Esophagus squamous epithelium (tissue), 5 donors: ENCODE measurements at places on chromosomes 12 and 14.

DNA sequence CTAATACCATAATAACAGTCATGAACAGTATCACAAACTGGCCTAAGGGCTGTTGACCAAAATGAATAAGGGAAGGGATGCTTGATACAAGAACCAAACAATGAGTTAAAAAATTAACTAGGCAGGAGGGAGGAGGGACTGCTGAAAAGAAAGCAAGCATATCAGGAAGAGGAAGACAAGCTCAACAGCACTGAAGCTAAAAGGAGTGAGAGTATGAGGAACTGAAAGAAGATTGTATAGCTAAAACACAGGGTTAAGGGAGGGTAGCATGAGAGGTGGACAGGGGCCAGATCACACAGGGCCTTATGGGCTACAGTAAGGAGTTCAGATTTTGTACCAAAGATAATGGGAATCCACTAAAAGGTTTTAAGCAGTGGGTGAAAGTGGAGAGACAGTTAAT is 34.1 kb downstream of the ITGA7 start:
- H3K36me3 ChIP-seq = no peaks in the 10 kb centered on the region
- H3K4me3 ChIP-seq = no peak overlapping the region
- no peak for DNase-seq
- H3K27me3 ChIP-seq = no peaks in the 10 kb centered on the region
- no peaks in the 10 kb centered on the region for H3K4me1 ChIP-seq
- H3K27ac ChIP-seq = no peak overlapping the region

GRCh38 chr12:724194-724855 is 28.1 kb upstream of the WNK1 start:
- no peaks in the 10 kb centered on the region for H3K27me3 ChIP-seq
- peaks cover 3% of the 10 kb centered on the region for H3K4me1 ChIP-seq
- no peaks in the 10 kb centered on the region for H3K36me3 ChIP-seq
- H3K27ac ChIP-seq = peak overlapping the region; percentile 66
- DNase-seq = no peak

DNA sequence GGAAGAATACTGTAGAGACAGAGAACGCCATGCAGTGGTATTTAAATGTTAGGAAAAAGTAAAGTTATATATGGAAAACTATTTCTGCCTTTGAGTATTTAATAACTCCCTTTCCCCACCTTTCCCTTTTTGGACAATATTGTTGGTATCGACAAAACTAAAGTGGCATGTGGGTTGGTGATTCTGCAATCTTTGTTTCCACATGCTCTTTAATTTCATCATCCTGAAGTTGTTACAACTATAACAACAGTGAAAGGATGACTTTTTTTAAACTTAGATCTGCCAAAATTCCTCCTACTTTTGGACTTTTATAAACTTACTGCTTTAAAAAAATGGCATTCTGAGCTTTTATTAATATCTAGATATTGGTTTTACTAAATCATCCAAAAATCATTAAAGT is 25.3 kb downstream of the TTC8 start:
- no peak overlapping the region for H3K4me3 ChIP-seq
- H3K4me1 ChIP-seq = no peaks in the 10 kb centered on the region
- no peaks in the 10 kb centered on the region for H3K36me3 ChIP-seq
- no peak overlapping the region for H3K27ac ChIP-seq

- H3K36me3 ChIP-seq = no peaks in the 10 kb centered on the region
- H3K4me1 ChIP-seq = no peaks in the 10 kb centered on the region
- no peak overlapping the region for H3K27ac ChIP-seq
- H3K4me3 ChIP-seq = no peak overlapping the region
Observed at GRCh38 chr12:119153477-119154434, 25.0 kb upstream of the HSPB8 start.

DNA sequence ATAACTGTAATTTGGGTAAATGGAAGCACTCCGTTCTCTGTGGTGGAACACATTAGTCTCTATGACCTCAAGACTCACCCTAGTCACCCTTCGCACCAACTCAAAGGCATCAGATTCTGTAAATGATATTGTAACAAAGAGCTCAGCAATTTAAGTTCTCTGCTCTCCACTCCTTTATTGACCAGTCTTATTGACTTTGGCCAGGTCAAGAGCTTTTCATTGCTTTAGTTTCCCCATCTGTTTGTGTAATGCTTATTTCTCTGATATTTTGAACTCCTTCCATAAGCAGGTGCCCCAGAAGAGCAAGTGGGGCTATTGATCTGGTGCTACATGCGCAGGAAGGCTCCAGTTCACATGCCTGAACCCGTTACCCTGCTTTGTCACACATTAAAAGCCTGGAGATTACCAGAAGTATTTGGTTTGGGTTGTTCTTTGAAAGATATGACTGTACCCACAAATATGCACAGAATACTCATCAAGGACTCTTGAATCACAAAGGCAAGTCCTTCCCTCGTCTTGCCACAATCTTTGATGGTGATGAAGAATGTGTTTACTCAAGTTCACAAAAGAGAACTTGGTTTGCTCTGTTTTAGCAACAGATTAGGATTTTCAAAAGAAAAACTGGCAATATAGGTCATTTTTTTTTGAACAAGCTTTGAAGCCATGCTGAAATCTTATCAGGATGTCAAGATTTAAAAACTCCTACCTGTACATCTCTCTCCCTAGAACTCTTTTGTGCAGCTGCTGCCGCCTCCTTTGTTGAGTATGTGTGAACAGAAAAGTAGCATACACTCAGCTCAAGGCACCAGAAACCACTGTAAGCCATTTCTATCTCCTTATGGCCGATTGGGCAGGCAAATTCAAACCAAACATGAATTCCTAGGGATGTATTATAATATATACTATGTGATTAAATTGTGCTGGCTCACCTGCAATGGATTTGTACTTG is 193.9 kb downstream of the BCAT1 start:
- H3K27ac ChIP-seq = no peak overlapping the region
- no peak overlapping the region for H3K4me3 ChIP-seq
- DNase-seq = no peak
- no peaks in the 10 kb centered on the region for H3K4me1 ChIP-seq

GRCh38 chr14:100815478-100816285 is 10.2 kb upstream of the MEG3 start:
- no peak overlapping the region for H3K27ac ChIP-seq
- no peaks in the 10 kb centered on the region for H3K36me3 ChIP-seq
- no peaks in the 10 kb centered on the region for H3K4me1 ChIP-seq

GRCh38 chr12:25800101-25800500 is 158.4 kb upstream of the RASSF8 start:
- no peak for DNase-seq
- no peaks in the 10 kb centered on the region for H3K36me3 ChIP-seq
- no peak overlapping the region for H3K27ac ChIP-seq

DNA sequence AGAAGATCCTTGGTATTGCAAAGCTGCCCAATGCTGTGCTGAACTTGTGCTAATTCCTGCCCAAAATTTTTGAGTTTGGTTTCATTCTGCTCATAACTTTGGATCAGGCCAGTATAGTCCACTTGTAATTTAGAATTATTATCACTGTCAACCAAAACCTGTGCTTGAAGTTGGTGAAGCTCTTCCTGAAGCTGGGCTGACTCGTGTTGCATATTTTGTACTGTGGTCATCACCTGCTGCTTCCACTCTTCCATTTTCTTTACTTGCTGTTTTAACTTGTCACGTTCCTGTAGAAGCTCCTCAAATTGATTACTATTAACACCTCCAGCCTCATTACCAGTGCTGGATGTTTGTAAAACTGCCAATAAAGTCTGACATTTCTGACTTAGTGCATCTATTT is 35.8 kb downstream of the TRIP11 start:
- H3K27me3 ChIP-seq = no peaks in the 10 kb centered on the region
- DNase-seq = no peak
- H3K4me1 ChIP-seq = no peaks in the 10 kb centered on the region
- no peak overlapping the region for H3K4me3 ChIP-seq
- H3K36me3 ChIP-seq = no peaks in the 10 kb centered on the region
- H3K27ac ChIP-seq = no peak overlapping the region

- no peaks in the 10 kb centered on the region for H3K36me3 ChIP-seq
- no peak for DNase-seq
- H3K27ac ChIP-seq = no peak overlapping the region
- H3K4me1 ChIP-seq = peaks cover 17% of the 10 kb centered on the region
- H3K4me3 ChIP-seq = no peak overlapping the region
- no peaks in the 10 kb centered on the region for H3K27me3 ChIP-seq
Observed at GRCh38 chr14:54606631-54607133, 39.8 kb downstream of the SAMD4A start.

- no peaks in the 10 kb centered on the region for H3K36me3 ChIP-seq
- H3K4me1 ChIP-seq = no peaks in the 10 kb centered on the region
- no peak for DNase-seq
- no peaks in the 10 kb centered on the region for H3K27me3 ChIP-seq
Observed at GRCh38 chr12:128326406-128326805, 59.4 kb downstream of the TMEM132C start.

DNA sequence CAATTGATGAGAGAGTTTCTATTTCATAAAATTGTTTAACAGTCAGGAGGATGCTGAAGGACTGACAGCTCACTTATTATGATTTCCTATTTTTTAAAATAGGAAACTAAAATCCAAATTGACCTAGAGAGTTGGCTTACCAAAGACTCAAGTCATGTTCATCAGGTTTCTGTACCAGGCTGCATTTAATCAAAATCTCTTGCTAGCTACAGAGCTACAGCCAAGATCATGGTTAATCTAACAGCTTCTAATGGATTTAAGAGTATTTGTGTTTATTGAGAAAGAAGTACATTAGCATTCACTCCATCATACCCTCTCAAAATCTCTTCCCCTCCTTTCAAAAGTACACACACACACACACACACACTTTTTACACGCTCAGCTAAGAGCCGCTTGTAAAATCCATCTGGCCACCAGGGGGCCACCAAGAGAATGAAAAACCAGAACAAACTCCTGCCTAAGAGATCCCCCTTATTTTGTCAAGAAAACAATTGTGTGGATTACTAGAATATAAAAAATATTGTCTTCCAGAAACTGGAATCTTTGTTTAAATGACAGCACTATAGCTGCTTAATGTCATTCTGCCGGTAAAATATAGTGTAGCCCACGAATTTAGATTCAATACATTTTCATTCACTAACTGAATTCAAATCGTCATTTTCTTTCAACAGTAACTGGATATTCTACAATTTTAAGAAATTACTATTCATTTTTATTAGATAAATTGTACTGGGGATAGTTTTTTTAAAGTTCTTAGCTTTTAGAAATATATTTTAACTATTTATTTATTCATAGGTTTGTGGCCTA is 334.0 kb downstream of the BTG1 start:
- H3K4me1 ChIP-seq = no peaks in the 10 kb centered on the region
- no peaks in the 10 kb centered on the region for H3K27me3 ChIP-seq
- no peak overlapping the region for H3K4me3 ChIP-seq
- no peaks in the 10 kb centered on the region for H3K36me3 ChIP-seq
- no peak for DNase-seq

- H3K36me3 ChIP-seq = no peaks in the 10 kb centered on the region
- H3K4me1 ChIP-seq = no peaks in the 10 kb centered on the region
- H3K27me3 ChIP-seq = no peaks in the 10 kb centered on the region
- H3K27ac ChIP-seq = no peak overlapping the region
Observed at GRCh38 chr12:21618566-21618965, 13.9 kb upstream of the GYS2 start.

DNA sequence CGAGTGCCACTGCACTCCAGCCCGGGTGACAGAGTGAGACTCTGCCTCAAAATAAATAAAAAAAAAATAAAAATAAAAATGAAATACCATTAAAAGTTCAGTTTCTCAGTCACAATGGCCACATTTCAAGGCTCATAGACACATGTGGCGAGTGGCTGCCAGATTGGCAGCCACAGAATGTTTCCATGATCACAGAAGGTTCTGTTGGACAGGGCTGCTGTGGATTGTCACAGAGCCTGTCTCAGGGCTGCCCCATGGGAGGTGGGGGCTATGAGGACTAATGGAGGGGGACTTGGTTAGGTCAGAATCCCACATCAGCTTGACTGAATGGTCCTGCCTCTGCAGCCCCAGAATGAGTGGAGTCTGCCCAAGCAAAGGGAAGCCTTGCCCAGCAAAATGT is 3.8 kb upstream of the PLA2G1B start:
- no peaks in the 10 kb centered on the region for H3K4me1 ChIP-seq
- H3K27me3 ChIP-seq = peaks cover 6% of the 10 kb centered on the region
- H3K27ac ChIP-seq = no peak overlapping the region
- no peak for DNase-seq
- H3K36me3 ChIP-seq = no peaks in the 10 kb centered on the region

DNA sequence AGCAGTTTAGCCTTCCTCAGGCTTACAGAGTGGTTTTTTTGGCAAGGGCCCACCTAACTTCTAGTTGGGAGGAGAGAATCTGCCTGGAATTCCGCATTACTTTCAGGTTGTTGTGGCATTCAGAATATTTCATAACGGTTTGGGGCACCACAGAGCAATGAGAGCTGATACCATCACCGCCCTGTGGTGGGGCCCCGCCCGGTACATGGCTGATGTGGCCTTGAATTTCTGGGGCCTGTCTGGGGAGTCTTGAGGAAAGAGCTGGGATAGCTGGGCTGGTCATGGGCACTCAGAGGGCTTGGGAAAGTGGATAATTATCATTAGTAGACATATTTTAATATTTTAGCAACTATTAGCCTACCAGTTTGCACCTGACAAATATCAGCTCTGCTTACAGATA is 4.2 kb downstream of the TESPA1 start:
- no peak overlapping the region for H3K4me3 ChIP-seq
- no peaks in the 10 kb centered on the region for H3K36me3 ChIP-seq
- no peak for DNase-seq
- H3K27me3 ChIP-seq = no peaks in the 10 kb centered on the region

DNA sequence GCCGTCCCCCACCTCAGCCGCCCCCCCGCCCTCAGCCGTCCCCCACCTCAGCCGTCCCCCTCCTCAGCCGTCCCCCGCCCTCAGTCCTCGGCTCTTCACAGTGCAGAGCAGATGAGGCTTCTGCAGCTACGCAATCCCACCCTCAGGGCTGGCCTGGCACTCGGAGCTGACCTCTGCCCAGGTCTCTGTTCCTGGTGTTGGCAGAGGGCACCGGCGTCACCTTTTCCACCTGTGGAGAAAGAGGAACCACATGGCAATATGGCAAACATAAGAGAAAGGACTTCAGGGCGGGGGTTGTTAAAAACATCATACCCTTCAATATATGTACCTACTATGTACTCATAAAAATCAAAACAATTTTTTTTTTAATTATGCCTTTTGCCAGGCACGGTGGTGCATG is 45.8 kb downstream of the MLXIP start:
- no peak overlapping the region for H3K27ac ChIP-seq
- peaks cover 21% of the 10 kb centered on the region for H3K4me1 ChIP-seq
- DNase-seq = no peak
- no peak overlapping the region for H3K4me3 ChIP-seq
- H3K27me3 ChIP-seq = no peaks in the 10 kb centered on the region

GRCh38 chr12:100398307-100398706 is 41.4 kb downstream of the SLC17A8 start:
- no peaks in the 10 kb centered on the region for H3K27me3 ChIP-seq
- H3K4me1 ChIP-seq = no peaks in the 10 kb centered on the region

GRCh38 chr14:88952901-88953300 is 128.4 kb downstream of the TTC8 start:
- H3K36me3 ChIP-seq = no peaks in the 10 kb centered on the region
- DNase-seq = no peak
- H3K27me3 ChIP-seq = no peaks in the 10 kb centered on the region
- H3K4me1 ChIP-seq = no peaks in the 10 kb centered on the region
- H3K4me3 ChIP-seq = no peak overlapping the region
- H3K27ac ChIP-seq = no peak overlapping the region

- peak overlapping the region; percentile 82 for H3K27ac ChIP-seq
- peak overlapping the region; percentile 44 for H3K4me3 ChIP-seq
- H3K4me1 ChIP-seq = peaks cover 81% of the 10 kb centered on the region
- DNase-seq = no peak
- no peaks in the 10 kb centered on the region for H3K36me3 ChIP-seq
Observed at GRCh38 chr14:64762044-64763034, 58.1 kb downstream of the PLEKHG3 start.

- no peak within 1 kb of the TSS for H3K27ac ChIP-seq
- no peaks in the 10 kb centered on the region for H3K27me3 ChIP-seq
- peak within 1 kb of the TSS; percentile 28 for H3K4me3 ChIP-seq
- peaks cover 7% of the 10 kb centered on the region for H3K4me1 ChIP-seq
Observed at GRCh38 chr14:59919570-59920377, at the start of gene LRRC9. Gene LRRC9, plus strand, starts transcription at chr14:59920144.
